ENCODE measurements at places on chromosomes 1 and 21.

DNA sequence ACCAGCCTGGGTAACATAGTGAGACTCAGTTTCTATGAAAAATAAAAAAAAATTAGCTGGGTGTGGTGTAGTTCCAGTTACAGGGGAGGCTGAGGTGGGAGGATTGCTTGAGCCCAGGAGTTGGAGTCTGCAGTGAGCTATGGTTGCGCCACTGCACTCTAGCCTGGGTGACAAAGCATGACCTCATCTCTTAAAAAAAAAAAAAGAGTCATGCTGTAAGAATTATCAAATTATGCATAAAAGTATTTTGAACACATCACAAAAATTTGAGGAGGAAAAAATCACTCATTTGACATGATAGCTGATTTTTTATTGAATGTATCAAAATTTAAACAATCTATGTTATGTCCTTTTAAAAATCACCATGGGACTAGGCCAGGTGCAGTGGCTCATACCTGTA, 17.8 kb downstream of the CCDC30 start:
- no peak for DNase-seq

GRCh38 chr1:153957744-153958110, 685 bp downstream of the CRTC2 start:
- DNase-seq = no peak

- peak; percentile 77 for DNase-seq
These were observed 167.7 kb upstream of the CSF3R start for GRCh38 chr1:36650200-36651065.

- DNase-seq = no peak
These were observed 113.0 kb downstream of the WDR3 start for GRCh38 chr1:118042501-118042900.

DNA sequence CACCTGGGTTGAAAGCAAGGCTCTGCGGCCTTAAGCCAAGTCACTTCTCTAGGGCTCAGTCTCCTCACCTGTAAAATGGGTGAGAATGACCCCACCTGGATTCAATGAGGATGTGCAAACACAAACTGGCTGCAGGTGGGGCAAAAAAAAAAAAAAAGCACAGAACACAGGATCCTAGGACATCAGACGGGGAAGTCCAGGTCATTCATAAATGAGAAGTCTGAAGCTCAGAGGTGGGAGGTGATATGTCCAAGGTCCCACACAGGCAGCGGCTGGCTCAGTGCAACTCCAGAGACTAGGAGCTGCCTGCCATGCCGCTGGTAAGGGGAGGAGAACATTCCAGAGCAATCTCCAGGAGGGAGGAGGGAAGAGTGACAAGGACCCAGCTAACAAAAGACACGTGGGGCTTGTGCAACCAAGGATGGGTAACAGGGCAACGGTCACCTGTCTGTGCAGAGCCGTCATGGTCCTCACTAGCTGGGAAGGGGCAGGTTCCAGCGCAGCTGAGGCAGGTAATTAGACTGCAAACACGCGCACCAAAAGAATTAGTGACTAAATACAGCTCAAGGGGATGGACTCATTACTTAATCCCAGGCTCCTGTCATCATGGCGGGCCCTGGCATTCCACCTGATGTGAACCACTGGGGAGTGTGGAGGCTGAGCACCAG, 19.5 kb downstream of the IFFO2 start:
- DNase-seq = no peak

GRCh38 chr1:55179177-55179835, 35.9 kb downstream of the USP24 start:
- no peak for DNase-seq

GRCh38 chr1:204493145-204493983, 1.2 kb downstream of the PIK3C2B start:
- no peak for DNase-seq

DNA sequence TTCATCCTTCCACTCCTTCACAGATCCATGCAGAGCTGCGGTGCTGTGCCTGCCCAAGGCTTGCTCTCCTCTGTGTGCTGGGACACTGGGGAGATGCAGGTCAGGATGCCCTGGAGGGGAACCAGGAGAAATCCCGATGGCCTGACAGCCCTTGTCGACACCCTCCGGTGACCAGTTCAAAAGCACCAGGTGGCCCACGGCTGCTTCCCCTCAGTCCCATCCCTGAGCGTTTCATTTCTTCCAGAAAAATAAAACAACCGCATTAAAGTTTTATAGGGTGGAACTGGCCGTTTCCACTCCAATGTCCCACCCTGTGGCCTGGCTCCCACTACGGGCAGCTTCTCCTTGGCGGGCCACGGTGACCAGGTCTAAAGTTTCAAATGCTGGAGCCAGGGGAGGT, 48.3 kb downstream of the SLC66A1 start:
- DNase-seq = no peak

- no peak for DNase-seq
These were observed 246.7 kb downstream of the MRPL39 start for GRCh38 chr21:25360593-25360992.

- DNase-seq = no peak
These were observed 30.5 kb upstream of the ACOT11 start for GRCh38 chr1:54517496-54517895.

- DNase-seq = no peak
These were observed 2.8 kb downstream of the LAPTM5 start for GRCh38 chr1:30754684-30755171.

DNA sequence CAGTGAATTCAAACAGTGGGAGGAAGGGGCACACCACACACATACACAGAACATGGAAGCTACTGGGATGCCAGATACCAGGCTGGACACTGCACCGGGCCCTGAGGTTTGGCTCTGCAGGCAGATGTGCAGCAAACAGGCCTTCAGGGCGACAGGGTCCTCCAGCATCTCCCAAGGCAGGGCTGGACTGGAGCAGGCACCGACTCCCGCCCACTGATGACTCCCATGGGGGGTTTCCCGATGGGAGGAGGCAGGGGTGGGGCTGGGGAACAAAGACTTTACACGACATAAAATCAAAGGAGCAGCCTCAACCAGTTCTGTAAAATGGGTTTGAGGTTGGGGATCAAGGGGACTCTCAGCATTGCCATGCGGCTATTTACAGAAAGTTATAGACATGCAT, 118.1 kb downstream of the SYT2 start:
- no peak for DNase-seq

- no peak for DNase-seq
These were observed 11.9 kb downstream of the SH2D2A start for GRCh38 chr1:156804572-156805243.

DNA sequence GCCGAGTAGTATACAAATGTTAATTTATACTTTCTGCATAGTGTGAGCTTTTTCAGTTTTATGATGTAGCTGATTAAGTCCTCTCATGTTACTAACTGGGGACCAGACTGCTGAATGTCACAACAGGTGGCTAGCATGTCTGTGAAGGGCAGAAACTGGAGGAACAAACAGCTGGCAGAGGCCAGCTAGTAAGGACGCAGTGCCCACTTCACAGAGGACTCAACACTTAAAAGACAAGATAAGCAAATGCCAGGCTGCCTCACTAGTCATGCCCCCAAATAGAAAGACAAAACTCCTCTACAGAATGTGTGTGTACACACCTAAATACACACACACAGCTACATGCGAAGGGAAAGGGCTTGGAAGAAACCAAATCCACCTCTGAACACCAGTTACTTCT, 73.8 kb upstream of the ZNF678 start:
- DNase-seq = no peak

DNA sequence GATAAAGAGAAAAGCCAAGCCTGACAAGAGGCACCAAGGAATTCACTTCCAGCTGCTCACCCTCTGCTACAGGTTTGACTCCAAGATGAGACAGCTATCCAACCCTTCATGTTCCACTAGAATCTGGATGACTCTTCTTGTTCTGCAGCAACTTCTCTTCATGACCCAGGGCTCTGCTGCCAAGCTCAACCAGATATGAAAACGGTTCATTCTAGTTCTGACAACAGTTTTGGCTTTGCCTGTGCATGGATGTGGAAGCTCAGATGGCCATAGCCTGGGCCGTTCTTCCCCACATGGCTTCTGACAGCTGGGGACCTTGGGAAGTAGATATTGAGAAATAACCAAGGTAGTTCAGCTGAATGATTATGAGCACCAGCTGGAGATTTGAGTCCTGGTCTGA, 13.7 kb downstream of the PI4KB start:
- DNase-seq = no peak

- DNase-seq = no peak
These were observed 661 bp downstream of the GBP4 start for GRCh38 chr1:89198081-89198480.

- DNase-seq = no peak
These were observed 4.4 kb downstream of the KIF17 start for GRCh38 chr1:20713440-20713839.

- DNase-seq = no peak
These were observed 14.7 kb downstream of the OBSCN start for GRCh38 chr1:228222548-228222947.

DNA sequence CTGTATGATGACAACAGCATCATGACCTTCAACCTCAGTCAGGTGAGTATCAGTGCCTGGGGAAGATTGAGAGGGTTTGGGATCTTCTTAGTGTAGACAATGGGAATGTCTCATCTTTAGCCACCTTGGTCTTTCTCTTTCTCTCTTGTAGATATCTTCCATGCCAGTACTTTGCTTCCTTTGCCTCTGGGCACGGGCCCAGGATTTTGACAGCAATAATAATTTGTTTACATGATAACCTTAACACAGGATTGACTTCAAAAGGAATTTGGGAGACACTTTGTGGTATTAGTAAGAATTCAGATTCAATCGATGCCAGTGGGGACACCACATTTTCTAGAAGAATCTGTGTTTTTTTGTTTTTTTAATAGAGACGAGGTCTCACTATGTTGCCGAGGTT, 12.1 kb upstream of the PIGV start:
- no peak for DNase-seq

DNA sequence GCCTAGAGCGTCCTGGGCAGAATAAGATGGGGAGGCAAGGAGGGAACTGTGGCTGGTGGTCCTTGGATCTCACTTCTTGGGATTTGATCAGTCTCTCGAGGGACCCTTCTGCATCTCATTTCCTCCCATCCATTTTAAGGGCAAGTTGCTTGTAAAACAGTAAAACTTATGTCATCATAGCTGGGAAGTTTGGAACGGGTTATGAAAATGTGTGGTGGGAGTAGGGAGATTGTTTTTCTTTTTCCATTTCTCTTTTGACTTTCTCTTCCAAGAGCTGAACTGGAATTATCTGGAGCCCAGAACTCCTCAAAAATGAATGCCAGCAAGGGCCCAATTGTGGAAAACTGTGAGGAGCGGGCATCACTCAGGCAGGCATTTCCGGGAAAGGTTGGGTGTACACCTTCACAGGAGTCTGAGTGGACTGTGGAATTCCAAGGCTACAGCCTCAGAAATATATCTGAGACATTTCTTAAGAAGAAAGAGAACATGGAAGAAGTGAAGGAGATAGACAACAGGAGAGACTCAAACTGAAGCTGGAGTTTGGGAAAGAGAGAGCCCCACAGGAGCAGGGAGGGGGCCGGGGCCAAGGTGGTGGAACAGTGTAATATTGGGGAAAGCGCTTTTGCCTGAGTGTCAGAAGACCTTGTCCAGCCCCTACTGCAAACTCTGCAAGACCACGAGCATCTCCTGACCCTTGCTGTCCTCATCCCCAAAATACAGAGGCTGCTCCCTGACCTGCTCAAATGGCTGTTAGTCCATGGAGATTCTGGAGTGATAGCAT, 185.1 kb downstream of the FOXD2 start:
- DNase-seq = no peak

GRCh38 chr1:235295902-235296350, 32.1 kb downstream of the ARID4B start:
- DNase-seq = no peak

GRCh38 chr1:74513411-74514300, 1.2 kb upstream of the LRRC53 start:
- DNase-seq = no peak

DNA sequence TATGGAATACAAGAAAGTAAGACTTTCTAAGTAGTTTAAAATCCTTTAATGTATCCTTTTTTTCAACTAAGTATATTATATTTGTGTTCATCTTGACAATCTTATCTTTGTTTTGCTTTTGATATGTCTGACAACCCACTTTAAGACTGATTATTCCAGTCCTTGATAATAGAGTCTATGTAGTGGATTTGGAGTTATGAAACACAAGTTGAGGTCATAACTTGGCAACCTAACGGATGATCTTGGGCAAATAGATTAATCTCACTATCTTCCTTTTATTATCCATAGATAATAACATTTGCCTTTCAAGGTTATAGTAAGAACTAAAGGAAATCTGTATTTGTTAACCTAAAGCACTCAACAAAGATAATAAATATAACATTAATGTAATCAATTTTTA, 4.8 kb upstream of the GBP2 start:
- DNase-seq = no peak

DNA sequence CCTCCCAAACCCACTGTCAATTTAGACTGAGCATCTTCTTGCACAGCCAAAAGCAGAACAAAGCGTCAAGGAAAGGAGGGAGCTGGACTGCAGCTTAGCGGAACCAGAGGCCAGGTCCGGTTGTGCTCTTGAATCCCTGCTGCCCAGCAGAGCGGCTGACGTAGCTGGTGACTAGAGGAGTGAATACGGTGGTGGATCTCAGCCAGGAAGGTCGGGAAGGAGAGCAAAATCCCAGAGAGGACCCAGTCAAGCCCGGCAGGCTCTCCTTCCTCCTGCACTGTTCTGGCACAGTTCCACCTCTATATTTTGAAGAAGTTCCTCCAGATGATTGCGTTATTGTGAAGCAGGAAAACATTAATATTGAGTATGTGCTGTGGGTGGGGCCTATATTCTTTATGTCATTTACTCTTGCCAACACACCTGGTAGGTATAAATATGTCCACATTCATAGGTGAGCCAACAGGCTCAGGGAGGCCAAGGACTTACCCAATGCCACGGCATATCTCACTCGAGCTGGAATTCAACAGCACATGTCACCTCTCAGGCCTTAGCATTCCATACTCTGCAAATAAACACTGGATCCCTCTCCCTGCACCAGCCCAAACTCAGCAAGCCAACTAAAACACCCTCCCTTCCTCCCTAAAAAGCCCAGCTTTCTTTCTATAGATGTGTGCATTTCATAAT, 23.6 kb upstream of the ABCB10 start:
- DNase-seq = no peak

- no peak for DNase-seq
These were observed 14.6 kb downstream of the PALMD start for GRCh38 chr1:99660496-99660895.

GRCh38 chr1:221187174-221187573, 307.9 kb downstream of the HLX start:
- no peak for DNase-seq

- DNase-seq = no peak
These were observed 7.8 kb downstream of the CHRNB2 start for GRCh38 chr1:154575147-154575927.

DNA sequence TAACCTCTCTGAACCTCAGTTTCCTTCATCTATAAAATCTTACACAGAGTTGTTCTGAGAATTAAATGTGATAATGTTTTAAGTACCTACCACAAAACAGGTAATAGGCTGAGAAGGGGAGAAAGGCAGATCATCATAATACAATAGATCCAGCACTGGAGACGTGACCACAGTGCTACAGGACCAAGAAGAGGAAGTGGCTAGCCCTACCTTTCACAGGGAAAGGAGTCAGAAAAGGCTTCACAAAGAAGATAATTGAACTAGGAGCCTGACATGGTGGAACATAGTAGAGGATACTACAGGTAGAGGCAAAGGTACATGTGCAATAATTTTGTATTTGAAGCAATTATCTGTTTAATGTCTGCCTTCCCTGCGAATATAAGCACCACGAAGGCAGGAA, 45.1 kb downstream of the ERI3 start:
- DNase-seq = no peak

- no peak for DNase-seq
These were observed 34.0 kb downstream of the ST6GALNAC5 start for GRCh38 chr1:76901158-76901767.

GRCh38 chr1:8004803-8005573, 21.1 kb downstream of the ERRFI1 start:
- DNase-seq = peak; percentile 70

All from omental fat pad (tissue), 4 donors.